ENCODE measurements at places on chromosomes 1 and 21. TPM values are rescaled to one million over a fixed set of nuclear protein-coding genes. Genes with fewer than 3 reads are reported as not detected.

- H3K27me3 ChIP-seq = no peaks in the 10 kb centered on the region
- H3K36me3 ChIP-seq = no peaks in the 10 kb centered on the region
- no peak for DNase-seq
- no peak overlapping the region for H3K27ac ChIP-seq
- no peaks in the 10 kb centered on the region for H3K4me1 ChIP-seq
These were observed 38.8 kb downstream of the STXBP3 start for GRCh38 chr1:108785264-108785663.

GRCh38 chr1:35180776-35181374 is 12.1 kb downstream of the SFPQ start:
- peaks cover 5% of the 10 kb centered on the region for H3K36me3 ChIP-seq
- H3K27ac ChIP-seq = no peak overlapping the region
- DNase-seq = no peak
- H3K4me1 ChIP-seq = peaks cover 40% of the 10 kb centered on the region

DNA sequence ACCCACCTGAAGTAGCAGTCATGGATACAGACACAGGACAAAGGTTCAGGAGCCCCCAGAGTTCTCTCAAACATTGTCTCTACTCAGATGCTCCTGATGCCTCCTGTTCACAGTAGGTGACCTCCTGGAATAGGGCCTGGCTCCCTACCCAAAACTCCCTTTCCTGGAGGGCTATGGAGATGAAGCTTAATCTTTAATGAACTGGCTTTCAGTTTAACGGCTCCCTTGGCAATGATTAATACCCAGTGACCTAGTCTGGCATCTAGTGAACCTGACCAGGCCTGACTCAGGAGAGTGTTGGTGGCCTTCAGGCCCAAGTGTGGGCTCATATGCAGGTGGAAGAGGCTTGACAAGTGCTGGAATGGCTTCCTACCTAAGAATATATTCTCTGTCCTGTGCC is 65.2 kb upstream of the TRABD2B start:
- no peak overlapping the region for H3K4me3 ChIP-seq
- no peaks in the 10 kb centered on the region for H3K27me3 ChIP-seq
- no peak overlapping the region for H3K27ac ChIP-seq
- DNase-seq = no peak
- H3K4me1 ChIP-seq = no peaks in the 10 kb centered on the region

DNA sequence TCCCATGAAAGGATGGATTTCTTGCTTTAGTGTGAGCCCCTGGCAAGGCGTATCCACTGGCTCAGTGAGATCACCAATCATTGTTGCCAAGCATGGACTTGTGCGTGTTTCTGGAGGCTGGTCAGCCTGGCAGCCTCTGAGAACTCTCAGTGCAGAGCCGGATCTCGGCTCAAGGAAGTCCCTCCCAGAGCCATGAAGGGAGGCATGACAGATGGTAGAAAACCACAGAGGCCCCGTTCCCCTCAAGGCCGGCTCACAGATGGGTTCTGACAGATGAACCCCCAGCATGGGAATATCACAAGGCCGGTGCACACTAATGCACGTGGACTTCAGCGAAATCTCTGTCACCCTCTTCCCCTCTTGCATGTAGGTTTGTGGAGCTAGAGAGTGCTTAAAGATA is 290.5 kb downstream of the AJAP1 start:
- H3K27ac ChIP-seq = no peak overlapping the region
- no peaks in the 10 kb centered on the region for H3K4me1 ChIP-seq
- H3K27me3 ChIP-seq = no peaks in the 10 kb centered on the region
- H3K4me3 ChIP-seq = no peak overlapping the region

DNA sequence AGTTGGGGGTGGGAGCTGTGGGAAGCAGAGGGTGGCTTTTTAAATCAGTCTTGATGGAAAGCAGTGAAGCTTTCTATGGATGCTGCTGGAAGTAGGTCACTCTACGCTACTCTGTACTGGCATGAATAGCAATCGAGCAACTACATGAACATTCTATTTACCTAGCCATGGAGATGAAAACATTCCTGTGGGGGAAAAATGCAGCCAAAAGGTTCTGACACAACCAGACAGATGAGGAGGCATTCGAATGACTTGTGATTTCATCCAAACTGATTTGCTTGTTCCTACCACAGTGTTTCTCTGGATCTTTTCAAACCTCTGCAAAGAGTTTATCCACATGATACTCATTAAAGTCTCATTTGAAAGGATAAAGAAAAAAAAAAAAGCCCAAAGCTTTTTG is 95.0 kb downstream of the ASTN1 start:
- no peak overlapping the region for H3K27ac ChIP-seq
- no peak for DNase-seq
- no peaks in the 10 kb centered on the region for H3K36me3 ChIP-seq
- no peaks in the 10 kb centered on the region for H3K27me3 ChIP-seq
- no peaks in the 10 kb centered on the region for H3K4me1 ChIP-seq

DNA sequence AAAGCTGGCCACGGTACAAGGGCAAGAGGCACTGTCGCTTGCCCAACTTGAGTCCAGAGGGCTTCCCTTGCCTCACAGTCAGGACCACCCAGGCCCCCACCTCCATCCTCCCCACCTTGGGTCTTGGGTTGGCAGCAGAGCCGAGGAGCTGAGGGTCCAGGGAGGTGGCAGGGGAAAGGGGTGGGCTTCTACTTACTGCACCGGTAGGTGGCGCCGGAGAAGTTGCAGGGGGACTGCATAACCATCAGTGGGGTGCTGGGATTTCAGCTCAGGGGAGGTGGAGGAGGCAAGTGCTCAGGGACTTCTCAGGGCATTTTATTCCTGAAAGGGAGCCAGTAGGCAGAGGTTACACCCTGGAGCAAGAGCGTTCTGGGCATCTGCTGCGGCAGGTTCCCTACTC is 44.0 kb downstream of the TRIM62 start:
- H3K27me3 ChIP-seq = no peaks in the 10 kb centered on the region
- DNase-seq = no peak
- H3K36me3 ChIP-seq = no peaks in the 10 kb centered on the region
- no peak overlapping the region for H3K27ac ChIP-seq

- no peaks in the 10 kb centered on the region for H3K36me3 ChIP-seq
- no peak for DNase-seq
- no peak overlapping the region for H3K4me3 ChIP-seq
- H3K4me1 ChIP-seq = peaks cover 18% of the 10 kb centered on the region
- H3K27me3 ChIP-seq = no peaks in the 10 kb centered on the region
These were observed 200.0 kb downstream of the RHOU start for GRCh38 chr1:228935198-228935663.

DNA sequence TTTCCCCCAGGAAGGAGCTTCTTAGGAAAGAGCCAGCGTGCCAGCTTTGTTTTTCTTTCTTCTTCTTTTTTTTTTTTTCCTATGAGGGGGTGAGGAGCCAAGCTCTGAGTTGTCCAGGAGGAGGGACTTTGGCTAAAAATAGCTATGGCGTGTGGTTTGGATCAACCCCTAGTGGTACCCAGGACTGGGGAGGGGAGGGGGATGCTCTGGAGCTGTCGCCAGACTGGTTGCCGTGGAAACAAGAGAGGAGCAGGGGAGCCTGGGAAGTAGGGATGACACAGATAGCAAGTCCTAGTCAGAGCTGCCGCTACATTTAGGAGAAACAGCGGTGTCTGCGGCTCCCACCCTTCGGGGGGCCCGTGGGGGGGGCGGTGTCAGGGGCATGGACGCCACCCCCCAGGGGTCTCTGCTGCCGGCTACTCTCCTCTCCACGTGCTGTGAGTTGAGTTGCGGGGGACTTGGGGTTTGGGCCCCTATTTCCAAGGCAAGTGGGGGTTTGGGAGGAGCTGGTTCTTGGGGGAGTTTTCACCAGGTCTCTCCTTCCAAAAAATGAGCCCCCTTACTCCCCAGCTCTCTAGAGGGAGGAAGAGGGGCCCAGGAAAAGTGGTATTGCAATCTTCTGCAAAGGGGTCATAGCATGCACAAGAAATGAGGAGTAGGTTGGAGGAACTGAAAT is at the start of gene KCNJ9:
Gene KCNJ9 (plus strand): TSS at position 278 of the 676 bp plus-strand sequence. CDS start 2,493 bp downstream, outside the sequence.
- H3K27me3 ChIP-seq = no peaks in the 10 kb centered on the region
- H3K27ac ChIP-seq = no peak within 1 kb of the TSS
- DNase-seq = no peak
- H3K36me3 ChIP-seq = no peaks in the 10 kb centered on the region
- H3K4me1 ChIP-seq = no peaks in the 10 kb centered on the region

DNA sequence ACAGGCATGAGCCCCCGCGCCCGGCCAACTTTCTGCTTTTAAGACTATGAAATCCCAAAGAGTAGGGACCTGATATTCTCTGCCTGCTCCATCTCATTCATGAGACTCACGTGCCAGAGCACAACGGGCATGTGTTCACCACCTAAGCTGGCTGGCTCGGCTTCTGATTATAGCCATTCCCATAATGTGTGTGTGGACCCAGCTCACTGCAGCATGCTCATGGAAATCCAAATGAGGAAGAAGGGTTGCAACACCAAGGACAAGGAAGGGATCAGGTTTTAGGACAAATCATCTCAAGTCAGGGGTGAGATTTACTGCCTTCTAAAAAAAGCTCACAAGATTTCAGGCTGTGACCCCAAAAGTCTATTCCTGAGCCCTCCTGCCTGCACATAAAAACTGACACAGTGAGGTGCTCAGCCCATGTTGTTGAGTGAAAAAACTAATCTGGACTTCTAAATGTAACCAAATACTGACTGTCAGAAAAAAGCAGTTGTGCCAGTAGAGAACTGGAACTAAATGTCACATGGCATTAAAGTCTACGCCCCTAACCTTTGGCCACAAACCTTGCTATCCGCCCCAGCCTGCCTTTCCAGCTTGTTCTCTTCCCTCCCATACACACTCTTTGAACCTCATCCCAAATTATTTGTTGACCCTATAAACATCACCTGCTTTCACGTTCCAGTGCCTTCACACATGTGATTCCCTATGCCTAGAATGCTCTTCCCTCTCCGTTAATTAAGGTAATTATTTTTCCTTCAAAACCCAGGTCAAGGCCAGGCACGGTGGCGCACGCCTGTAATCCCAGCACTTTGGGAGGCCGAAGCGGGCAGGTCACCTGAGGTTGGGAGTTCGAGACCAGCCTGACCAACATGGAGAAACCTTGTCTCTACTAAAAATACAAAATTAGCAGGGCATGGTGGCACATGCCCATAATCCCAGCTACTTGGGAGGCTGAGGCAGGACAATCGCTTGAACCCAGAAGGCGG is 9.1 kb upstream of the COA7 start:
- peak overlapping the region; percentile 94 for H3K27ac ChIP-seq
- H3K4me1 ChIP-seq = peaks cover 22% of the 10 kb centered on the region
- peak; percentile 90 for DNase-seq

DNA sequence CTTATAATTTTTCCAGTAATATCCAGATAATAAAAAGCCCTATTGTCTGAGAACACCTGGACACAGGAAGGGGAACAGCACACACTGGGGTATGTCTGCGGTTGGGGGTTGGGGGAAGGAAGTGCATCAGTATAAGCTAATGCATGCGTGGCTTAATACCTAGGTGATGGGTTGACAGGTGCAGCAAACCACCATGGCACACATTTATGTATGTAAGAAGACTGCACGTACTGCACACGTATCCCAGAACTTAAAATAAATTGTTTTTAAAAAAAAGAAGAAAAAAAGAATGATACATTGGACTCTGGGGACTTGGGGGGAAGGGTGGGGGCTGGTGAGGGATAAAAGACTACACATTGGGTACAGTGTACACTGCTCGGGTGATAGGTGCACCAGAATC is 144.9 kb upstream of the C1orf174 start:
- no peaks in the 10 kb centered on the region for H3K4me1 ChIP-seq
- H3K4me3 ChIP-seq = no peak overlapping the region
- H3K27ac ChIP-seq = no peak overlapping the region
- DNase-seq = no peak
- peaks cover 7% of the 10 kb centered on the region for H3K27me3 ChIP-seq

GRCh38 chr1:160284220-160284781 is 632 bp downstream of the PEX19 start:
- H3K4me1 ChIP-seq = peaks cover 17% of the 10 kb centered on the region
- peak overlapping the region; percentile 65 for H3K4me3 ChIP-seq
- no peak for DNase-seq
- H3K27me3 ChIP-seq = no peaks in the 10 kb centered on the region

DNA sequence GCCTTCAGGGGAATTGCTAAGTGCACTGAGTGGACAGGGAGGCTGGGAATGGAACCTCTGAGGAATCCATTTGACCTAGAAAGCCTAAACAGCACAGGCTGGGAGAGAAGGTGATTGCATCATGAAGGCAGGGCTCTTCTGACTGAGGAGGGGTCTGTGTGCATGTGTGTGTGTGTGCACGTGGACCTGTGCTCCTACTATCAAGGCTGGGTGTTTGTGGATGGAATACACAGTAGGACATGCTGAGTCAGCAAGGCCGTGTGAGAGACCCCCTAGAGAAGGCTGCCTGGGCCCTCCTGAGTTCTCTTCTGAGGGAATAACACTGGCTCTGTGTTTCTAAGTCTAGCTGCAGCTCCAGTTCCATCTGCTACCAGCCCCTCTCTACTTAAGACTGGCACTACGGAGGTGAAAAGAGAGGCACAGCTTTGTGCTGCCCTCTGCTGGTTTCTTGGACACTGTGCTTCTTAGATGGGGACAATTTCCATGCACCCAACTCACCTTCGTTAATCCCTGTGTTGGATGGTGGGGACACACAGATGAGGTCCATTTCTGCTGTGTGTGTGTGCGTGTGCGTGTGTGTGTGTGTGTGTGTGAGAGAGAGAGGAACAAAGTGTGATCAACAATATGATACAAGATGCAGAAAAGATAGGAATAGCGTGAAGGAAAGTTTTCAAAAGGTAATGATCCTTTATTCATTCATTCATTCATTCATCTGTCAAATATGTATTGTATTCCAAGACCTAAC is 6.2 kb upstream of the EFCAB14 start:
- peak; percentile 65 for DNase-seq
- H3K27me3 ChIP-seq = no peaks in the 10 kb centered on the region
- no peak overlapping the region for H3K4me3 ChIP-seq
- no peaks in the 10 kb centered on the region for H3K36me3 ChIP-seq

- H3K4me3 ChIP-seq = no peak overlapping the region
- no peak for DNase-seq
- H3K4me1 ChIP-seq = no peaks in the 10 kb centered on the region
These were observed 6.7 kb downstream of the ZNF648 start for GRCh38 chr1:182054698-182055326.

GRCh38 chr1:42138586-42138985 is 14.6 kb upstream of the GUCA2B start:
- no peak overlapping the region for H3K4me3 ChIP-seq
- no peaks in the 10 kb centered on the region for H3K27me3 ChIP-seq
- no peaks in the 10 kb centered on the region for H3K4me1 ChIP-seq
- H3K36me3 ChIP-seq = no peaks in the 10 kb centered on the region
- H3K27ac ChIP-seq = no peak overlapping the region

GRCh38 chr1:226223786-226224244 is 351 bp downstream of the MIXL1 start:
- no peak overlapping the region for H3K27ac ChIP-seq
- no peaks in the 10 kb centered on the region for H3K4me1 ChIP-seq
- DNase-seq = no peak
- H3K4me3 ChIP-seq = no peak overlapping the region
- H3K27me3 ChIP-seq = peaks cover 19% of the 10 kb centered on the region
- H3K36me3 ChIP-seq = no peaks in the 10 kb centered on the region

DNA sequence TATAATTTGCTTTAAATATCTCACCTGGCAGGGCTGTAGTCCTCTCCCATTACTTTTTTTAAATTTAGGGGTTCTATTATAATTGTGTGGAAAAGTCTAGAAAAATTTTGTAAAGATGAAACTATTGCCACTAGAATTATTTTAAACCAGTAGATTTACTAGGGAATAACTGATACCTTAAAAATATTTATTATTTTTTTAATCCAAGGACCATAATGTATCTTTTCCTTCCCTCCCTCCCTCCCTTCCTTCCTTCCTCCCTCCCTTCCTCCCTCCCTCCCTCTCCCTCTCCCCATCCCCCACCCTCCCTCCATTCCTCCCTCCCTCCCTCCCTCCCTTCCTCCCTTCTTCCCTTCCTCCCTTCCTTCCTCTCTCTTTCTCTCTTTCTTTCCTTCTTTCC is 90.5 kb downstream of the DNM3 start:
- DNase-seq = no peak
- H3K27ac ChIP-seq = no peak overlapping the region
- H3K4me1 ChIP-seq = no peaks in the 10 kb centered on the region
- H3K27me3 ChIP-seq = no peaks in the 10 kb centered on the region
- H3K36me3 ChIP-seq = no peaks in the 10 kb centered on the region
- no peak overlapping the region for H3K4me3 ChIP-seq

ALX3 gene
- not detected for total RNA-seq

ACTA1 gene
- total RNA-seq = 2,912 TPM

Data from gastrocnemius medialis (tissue), 4 donors.